ENCODE measurements at places on chromosomes 7 and 10. TPM values are rescaled to one million over a fixed set of nuclear protein-coding genes. Genes with fewer than 3 reads are reported as not detected.

H2BK1 gene
- not detected for total RNA-seq

MEOX2 gene
- total RNA-seq, result 0.81 TPM

ZNF3 gene
- total RNA-seq, result 17.8 TPM

FKBP6 gene
- not detected for total RNA-seq

RPEL1 gene
- under 0.01 TPM for total RNA-seq

RALA gene
- total RNA-seq, result 28.8 TPM

PDE1C gene
- 3.6 TPM for total RNA-seq

PDK4 gene
- 42.9 TPM for total RNA-seq

Measured in cardiac atrium fibroblast (primary cell).